ENCODE measurements at places on chromosomes 12 and 14. TPM values are rescaled to one million over a fixed set of nuclear protein-coding genes. Genes with fewer than 3 reads are reported as not detected.

DNA sequence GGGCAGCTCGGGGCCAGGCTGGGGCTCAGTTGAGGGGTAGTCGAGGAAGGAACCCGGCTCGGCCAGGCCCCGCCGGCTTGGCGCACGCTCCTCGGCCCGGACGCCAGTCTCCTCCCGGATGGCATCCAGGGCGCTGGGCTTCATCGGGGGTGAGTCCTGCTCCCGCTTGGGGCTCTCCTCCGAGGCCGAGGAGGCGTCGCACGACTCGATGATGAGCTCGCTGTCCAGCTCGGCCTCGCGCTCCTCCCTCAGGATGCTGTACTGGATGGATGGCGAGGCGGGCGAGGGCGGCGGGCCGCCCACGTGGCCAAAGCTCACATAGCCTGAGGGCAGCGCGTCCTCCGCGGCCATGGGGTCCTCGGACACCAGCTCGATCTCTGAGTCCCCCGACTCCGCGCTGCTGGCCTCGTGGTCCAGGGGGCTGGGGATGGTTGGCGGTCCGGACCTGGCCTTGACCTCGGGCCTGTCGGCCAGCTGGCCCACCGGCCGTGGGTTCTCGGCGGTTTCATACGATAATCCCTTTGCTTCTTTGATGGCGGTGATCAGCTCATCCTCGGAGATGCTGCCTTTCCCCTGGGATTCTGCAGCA, 143.4 kb downstream of the RTN1 start:
- no peak overlapping the region for H3K4me3 ChIP-seq
- no peaks in the 10 kb centered on the region for H3K4me1 ChIP-seq
- no peaks in the 10 kb centered on the region for H3K27me3 ChIP-seq
- no peak overlapping the region for H3K27ac ChIP-seq

OASL gene
- total RNA-seq: 14.9 TPM

DNA sequence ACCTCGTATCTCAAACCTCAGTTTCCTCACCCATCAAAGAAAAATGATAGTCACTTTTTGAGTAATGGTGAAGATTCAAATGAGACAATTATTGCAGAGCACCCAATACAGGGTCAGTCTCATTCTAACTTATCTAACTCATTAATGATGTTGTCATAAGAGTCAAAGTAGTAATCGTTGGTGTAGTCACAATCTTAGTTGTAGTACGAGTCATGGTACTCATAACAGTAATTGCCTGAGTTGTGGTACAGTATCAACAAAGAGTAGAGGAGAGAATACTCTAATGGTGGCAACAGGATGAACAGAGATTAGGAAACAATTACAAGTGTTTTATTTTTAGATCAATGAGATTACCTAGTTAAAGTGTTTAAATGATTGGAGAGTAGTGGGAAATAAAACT, 93.6 kb upstream of the TMTC2 start:
- H3K27ac ChIP-seq: no peak overlapping the region
- no peaks in the 10 kb centered on the region for H3K27me3 ChIP-seq
- H3K4me3 ChIP-seq: no peak overlapping the region
- DNase-seq: no peak

HCAR1 gene
- total RNA-seq: not detected

FOXN4 gene
- not detected for total RNA-seq

TNFAIP2 gene
- 0.93 TPM for total RNA-seq

C12orf60 gene
- 1.1 TPM for total RNA-seq
